ENCODE measurements at places on chromosomes 5 and 9.
A peak's percentile ranks its signal among the peaks of the same experiment; 100 is the strongest.

DNA sequence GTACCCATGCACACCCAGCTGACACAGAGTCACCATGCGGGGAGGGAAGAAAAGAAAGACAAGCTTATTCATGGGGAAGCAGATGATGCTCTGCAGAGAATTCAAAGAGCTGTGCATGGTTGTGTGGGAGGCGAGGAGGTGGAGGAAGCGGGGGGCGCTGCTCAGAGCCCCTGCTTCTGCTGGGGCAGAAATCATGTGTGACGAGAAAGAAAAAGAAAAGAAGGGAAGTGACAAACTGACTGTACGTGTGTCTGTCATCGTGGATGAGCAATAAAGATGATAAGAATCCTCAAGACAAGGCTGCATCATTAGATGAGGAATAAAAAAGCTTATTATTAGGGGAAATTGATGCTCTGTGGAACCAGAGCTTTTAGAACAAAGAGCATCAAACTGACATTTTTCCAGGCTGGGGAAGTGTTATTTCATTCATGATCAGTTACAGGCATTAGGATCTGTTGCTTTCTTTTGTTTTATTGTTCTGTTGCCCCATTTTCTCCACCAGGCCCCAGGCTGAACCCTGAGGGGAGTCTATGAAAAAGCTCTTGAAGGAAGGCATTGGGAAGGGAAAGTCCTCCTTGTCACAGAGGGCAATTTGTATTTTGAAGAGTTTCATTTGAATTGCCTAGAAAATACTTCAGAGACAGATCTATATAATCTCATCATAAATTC lies 20.3 kb upstream of the SH3RF2 start:
- DNase-seq: no peak

- DNase-seq: no peak
Observed at GRCh38 chr9:127253446-127253845, 11.1 kb upstream of the GARNL3 start.

GRCh38 chr5:112608975-112609374 lies 128.7 kb upstream of the APC start:
- DNase-seq: no peak

GRCh38 chr5:3656803-3657202 lies 61.2 kb downstream of the IRX1 start:
- DNase-seq: no peak

DNA sequence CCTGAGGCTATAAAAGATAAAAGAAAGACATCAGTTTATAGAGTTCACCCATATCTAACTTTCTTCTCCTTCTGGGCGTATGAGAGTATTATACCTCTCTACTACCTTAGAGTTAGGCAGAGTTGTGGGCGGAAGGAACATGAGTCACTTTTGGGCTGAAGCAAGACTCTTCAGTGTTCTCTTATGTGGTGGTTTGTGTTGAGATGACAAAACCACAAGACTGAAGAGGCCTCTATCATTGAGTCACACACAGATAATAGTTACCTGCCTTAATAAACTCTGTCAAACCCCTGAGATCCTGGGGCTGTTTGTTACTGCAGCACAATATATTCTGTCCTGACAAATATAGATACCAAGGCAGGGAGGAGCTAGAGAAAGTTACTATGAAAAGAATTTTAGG lies 184.2 kb downstream of the EFNA5 start:
- no peak for DNase-seq

GRCh38 chr5:143052967-143053682 lies 282.9 kb downstream of the ARHGAP26 start:
- no peak for DNase-seq

- DNase-seq: peak; percentile 48
Observed at GRCh38 chr9:22452415-22453010, 5.9 kb downstream of the DMRTA1 start.

DNA sequence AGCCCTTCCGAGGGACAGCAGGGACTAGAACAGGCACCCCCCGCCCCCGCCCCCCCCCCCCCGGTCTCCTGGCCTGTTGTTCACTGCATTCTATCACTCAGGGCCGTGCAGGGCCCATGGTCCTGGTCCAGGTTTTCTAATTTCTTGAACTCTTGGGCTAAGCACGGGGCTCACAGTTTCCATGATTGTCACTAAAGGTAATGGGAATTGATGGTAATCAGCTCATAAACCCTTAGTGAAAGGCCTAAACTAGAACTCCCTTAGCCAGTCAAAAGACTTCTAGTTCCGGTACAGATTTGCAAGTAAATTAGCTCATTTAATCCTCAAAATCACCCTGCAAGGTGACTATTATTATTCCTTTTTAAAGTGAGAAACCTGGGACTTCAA lies 14.7 kb upstream of the PWWP2A start:
- no peak for DNase-seq

GRCh38 chr5:138639326-138639725 lies 64.1 kb upstream of the HSPA9 start:
- no peak for DNase-seq

GRCh38 chr5:53323511-53323910 lies 156.9 kb upstream of the FST start:
- DNase-seq: no peak

- DNase-seq: no peak
Observed at GRCh38 chr5:52807723-52808122, 20.0 kb downstream of the ITGA1 start.

DNA sequence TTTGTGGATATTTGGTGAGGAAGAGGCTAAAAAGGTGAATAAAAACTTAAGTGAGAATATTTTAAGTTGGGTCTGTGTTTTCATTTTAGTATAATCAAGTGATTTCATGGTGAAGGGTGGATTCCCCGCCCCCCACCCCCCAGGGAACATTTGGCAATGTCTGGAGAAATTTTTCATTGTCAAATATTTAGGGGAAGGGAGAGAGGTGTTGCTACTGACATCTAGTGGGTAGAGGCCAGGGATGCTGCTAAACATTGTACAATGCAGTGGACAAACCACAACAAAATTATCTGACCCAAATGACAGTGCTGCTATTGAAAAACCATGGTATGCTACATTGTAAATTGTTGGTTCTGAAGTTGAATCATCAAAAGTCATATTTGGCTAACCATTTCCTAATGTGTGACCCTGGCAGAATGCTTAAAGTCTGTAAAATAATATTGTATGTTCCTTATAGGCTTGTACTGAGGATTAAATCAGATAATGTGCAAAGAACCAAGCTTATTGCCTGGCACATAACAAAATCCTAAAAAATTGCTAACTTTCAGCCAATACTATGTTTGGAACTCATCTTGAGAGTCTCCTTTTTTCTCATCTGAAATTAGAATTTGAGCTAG lies 5.6 kb downstream of the C5orf24 start:
- peak; percentile 15 for DNase-seq

- no peak for DNase-seq
Observed at GRCh38 chr5:146707316-146707715, 171.2 kb downstream of the PPP2R2B start.

- no peak for DNase-seq
Observed at GRCh38 chr5:101955891-101956290, 340.2 kb downstream of the SLCO4C1 start.

- no peak for DNase-seq
Observed at GRCh38 chr5:33733225-33733624, 158.6 kb downstream of the ADAMTS12 start.

DNA sequence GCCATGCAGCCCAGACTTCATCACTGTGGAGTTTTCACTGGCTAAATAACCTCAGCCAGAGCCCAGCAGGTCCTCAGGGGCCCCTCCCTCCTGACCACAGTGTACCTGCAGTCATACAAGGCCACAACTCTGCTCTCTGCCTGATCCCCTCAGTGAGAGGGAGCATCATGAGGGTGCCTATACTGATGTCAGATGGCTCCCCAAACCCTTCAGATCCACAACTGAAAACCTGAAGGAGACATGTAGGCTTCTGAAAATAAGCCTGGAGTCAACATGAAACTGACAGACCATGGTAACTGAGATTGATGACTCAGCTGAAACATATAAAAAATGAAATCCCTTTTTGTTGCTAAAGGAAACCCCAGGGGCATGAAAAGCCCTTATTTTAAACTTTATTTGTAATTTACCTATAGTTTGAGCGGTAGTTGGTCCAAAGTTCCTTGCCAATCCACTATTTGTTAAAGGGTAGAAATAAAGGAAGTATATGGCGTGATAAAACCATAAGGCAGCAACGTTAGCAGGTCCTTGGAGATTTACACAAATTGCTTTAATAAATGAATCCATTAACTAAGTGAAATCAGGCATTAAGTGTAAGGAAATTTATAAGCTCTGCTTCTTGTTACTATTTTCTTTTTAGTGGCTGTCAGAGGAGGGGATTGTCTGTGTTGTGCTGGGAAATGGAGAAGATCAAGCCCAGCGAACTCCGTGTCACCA lies 68.3 kb downstream of the FGF1 start:
- no peak for DNase-seq

DNA sequence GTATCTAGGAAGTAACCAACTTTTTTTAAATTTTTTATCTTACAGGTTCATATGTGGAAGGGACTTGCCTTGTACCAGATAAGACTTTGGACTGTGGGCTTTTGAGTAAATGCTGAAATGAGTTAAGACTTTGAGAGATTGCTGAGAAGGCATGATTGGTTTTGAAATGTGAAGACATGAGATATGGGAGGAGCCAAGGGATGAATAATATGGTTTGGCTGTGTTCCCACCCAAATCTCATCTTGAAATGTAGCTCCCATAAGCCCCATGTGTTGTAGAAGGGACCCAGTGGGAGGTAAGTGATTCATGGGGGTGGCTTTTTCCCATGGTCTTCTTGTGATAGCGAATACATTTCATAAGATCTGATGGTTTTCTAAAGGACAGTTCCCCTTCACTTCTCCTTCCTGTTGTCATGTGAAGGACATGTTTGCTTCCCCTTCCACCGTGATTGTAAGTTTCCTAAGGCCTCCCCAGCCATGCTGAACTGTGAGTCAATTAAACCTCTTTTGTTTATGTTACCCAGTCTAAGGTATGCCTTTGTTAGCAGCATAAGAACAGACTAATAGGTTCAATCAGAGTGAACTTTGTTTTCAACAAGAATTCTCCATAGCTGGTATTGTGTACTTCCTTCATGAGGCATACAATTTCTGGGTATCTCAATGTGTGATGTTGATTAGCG lies 535.6 kb upstream of the MEF2C start:
- DNase-seq: no peak

DNA sequence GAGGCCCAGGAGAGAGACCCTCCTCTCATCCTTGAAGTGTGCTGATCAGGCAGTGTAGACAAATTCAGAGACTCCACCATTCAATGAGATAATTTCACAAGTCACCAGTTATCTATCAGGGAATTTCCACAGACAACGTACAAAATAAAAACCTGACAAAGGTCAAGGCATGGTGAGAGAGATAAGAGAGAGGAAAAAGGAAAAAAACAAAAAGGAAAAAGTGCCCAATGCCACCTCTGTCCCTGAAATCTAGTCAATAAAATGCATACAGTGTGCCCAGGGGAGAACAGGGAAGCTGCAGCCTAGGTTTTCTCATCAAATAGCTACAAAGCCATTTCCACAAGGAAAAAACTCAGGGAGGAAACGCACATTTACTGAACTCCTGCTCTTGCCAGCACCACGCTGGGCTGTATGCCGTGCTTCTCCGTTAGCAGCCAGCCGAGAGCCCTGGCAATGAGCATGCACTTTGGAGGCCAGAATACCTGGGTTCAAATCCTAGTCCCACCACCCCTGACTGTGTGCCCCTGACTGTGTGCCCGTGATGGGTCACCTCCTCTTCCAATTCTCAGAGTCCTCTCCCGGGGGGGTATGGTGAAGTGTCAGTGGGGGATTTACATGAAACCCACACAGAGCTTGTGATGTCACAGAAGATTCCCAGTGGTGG lies 11.6 kb downstream of the WHRN start:
- no peak for DNase-seq

- no peak for DNase-seq
Observed at GRCh38 chr5:150540042-150540441, 32.1 kb downstream of the NDST1 start.

DNA sequence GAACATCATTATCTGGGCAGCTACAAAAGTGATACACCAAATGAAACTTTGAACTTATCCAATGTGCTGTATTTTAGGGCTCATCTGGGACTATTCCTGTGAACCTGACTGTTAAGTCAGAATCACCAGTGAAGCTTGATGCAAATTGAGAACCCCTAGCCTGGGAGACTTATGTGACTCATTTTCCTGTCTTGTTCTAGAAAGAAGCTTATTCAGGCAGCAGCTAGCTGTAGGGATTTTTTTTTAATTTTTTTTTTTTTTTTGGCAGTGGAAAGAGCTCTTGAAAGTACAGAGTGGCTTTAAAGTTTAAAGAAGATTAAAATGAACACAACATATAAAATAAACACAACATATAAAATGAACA lies 81.1 kb upstream of the TNFAIP8 start:
- no peak for DNase-seq

GRCh38 chr5:172760959-172761358 lies 10.0 kb downstream of the DUSP1 start:
- no peak for DNase-seq

- no peak for DNase-seq
Observed at GRCh38 chr9:124779368-124780059, 2.6 kb downstream of the OLFML2A start.

- DNase-seq: no peak
Observed at GRCh38 chr5:178349625-178350353, 117.2 kb upstream of the PHYKPL start.

- no peak for DNase-seq
Observed at GRCh38 chr5:54793468-54794134, 191.8 kb downstream of the ESM1 start.

DNA sequence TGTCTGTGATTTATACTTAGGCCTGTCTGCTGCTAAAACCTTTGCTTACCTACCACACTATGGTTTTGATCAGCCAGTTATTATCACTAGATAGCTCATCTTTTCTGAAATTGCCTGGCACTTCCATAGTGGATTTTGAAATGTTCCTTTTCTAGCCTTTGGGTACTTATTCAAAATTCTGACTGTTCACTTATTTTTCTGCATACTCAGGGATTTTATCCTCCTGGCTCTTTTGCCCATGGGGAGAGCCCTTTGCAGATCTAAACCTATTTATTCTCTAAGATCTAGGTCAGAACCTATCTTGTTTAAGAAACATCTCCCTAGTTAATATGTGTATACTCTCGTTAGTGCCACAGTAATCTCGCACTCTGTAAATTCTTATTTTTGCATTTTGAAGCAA lies 103.5 kb upstream of the C9orf72 start:
- DNase-seq: no peak

GRCh38 chr5:1883925-1884677 lies 1.4 kb upstream of the IRX4 start:
- DNase-seq: no peak

- DNase-seq: no peak
Observed at GRCh38 chr5:112586596-112587062, 151.1 kb upstream of the APC start.

DNA sequence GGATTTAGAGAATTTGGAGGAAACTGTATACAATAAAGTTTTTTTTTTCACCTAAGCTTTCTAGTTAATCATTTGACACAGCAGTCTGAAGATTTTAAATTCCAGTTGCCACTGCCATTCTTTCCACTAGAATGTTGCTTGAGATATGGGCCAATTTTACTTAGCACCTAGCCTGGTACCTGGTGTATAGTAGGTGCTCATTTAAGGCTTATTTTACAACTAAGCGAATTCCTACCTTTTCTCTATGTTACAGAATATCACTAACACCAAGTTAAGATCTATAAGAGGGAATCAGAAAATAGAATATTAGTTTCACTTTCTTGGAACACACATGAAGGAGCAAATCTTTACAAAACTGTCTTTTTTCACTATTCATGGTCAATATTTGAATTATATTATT lies 3.2 kb upstream of the DDX4 start:
- DNase-seq: no peak

Data from NCI-H1694 treated with DMSO at 0.1 percent for 48 hours (cell line).